ENCODE measurements at places on chromosomes 2 and 18. TPM values are rescaled to one million over a fixed set of nuclear protein-coding genes. Genes with fewer than 3 reads are reported as not detected.

- H3K27me3 ChIP-seq = no peaks in the 10 kb centered on the region
- peak overlapping the region; percentile 19 for H3K27ac ChIP-seq
- DNase-seq = peak; percentile 55
- no peak overlapping the region for H3K4me3 ChIP-seq
- no peaks in the 10 kb centered on the region for H3K4me1 ChIP-seq
Measured at GRCh38 chr2:75600461-75601011, 39.8 kb upstream of the EVA1A start.

DNA sequence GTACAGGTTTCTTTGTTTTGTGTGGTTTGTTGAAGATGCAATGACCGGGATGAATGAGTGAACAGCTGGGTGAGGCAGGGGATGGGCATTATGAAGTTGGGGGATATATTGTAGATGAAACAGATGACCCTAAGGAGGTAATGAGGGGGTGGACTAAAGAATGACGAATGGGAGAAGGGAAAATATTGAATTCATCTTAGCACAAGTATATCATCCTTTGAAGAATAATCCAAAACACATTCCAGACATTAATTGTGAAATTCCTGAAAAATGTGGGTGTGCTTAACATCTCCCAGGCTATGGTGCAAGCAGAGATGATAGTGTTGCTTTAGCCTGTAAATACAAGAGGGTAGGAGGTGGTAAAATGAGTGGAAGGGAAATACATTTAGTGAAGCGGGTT lies 5.8 kb downstream of the CRIM1 start:
- no peaks in the 10 kb centered on the region for H3K36me3 ChIP-seq
- H3K4me3 ChIP-seq = no peak overlapping the region
- H3K27me3 ChIP-seq = no peaks in the 10 kb centered on the region
- no peak overlapping the region for H3K27ac ChIP-seq
- no peak for DNase-seq

GRCh38 chr18:44342162-44342561 lies 338.5 kb upstream of the SETBP1 start:
- H3K27ac ChIP-seq = no peak overlapping the region
- no peaks in the 10 kb centered on the region for H3K4me1 ChIP-seq
- no peaks in the 10 kb centered on the region for H3K36me3 ChIP-seq
- DNase-seq = no peak
- H3K4me3 ChIP-seq = no peak overlapping the region

GRCh38 chr2:212360068-212360460 lies 178.5 kb downstream of the ERBB4 start:
- no peak for DNase-seq
- H3K27ac ChIP-seq = no peak overlapping the region
- H3K36me3 ChIP-seq = no peaks in the 10 kb centered on the region
- H3K4me1 ChIP-seq = no peaks in the 10 kb centered on the region
- no peaks in the 10 kb centered on the region for H3K27me3 ChIP-seq

DNA sequence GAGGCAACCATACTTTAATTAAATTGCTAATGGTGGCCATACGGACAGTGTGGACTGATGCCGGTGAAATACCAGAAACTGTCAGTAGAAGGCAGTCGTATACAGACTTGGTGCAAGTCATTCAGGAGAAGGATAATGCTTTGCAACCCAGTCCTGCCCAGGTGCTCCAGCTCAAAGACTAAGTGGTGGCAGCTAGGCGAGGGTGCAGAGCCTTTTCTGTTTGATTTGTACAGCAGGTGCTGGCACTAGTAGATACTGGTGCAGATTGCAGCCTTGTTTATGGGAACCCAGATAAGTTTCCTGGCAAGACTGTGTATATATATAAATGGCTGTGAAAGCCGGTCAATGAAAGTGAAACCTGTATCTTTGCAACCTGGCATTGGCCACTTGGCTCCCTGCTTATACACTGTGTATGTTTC lies 208.3 kb upstream of the SYT4 start:
- no peaks in the 10 kb centered on the region for H3K36me3 ChIP-seq
- H3K4me3 ChIP-seq = no peak overlapping the region

GRCh38 chr18:50836521-50836957 lies 16.7 kb upstream of the MRO start:
- no peak overlapping the region for H3K27ac ChIP-seq
- no peak overlapping the region for H3K4me3 ChIP-seq
- H3K36me3 ChIP-seq = no peaks in the 10 kb centered on the region
- peaks cover 10% of the 10 kb centered on the region for H3K4me1 ChIP-seq
- H3K27me3 ChIP-seq = no peaks in the 10 kb centered on the region

DNA sequence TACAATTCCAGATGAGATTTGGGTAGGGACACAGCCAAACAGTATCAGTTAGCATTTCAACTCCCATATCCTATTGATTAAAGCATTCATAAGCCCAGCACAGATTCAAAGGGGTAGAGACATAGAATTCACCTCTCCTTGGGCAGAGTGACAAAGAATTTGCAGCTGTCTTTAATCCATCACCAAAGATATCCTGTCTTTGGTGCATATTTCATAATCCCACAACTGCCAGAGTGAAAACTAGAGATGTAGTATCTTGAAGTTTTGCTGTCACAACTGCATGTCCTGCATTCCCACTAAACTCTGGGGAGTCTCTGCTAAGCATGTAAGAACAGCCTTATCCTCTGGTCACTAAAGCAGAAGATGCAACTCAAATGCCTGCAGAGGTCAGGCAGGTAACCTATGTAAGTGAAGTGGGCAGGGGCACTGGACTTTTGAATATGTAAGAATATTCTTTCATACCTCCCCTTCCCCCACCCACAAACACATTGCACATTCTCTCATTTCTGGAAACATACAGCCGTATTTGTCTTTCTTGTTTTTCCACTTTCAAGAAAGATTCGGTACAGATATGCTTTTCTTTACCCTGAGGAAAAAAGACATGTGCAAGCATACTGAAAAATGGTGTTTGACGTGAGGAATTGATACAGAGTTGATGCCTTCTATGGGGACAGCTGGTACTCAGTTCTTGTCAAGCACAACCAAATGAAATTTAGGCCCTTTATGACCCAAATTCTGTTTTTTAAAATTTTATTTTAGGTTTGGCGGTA lies 283.1 kb downstream of the SP3 start:
- DNase-seq = no peak
- H3K27me3 ChIP-seq = no peaks in the 10 kb centered on the region
- no peak overlapping the region for H3K27ac ChIP-seq
- no peak overlapping the region for H3K4me3 ChIP-seq

- H3K27ac ChIP-seq = no peak overlapping the region
- H3K27me3 ChIP-seq = no peaks in the 10 kb centered on the region
- H3K4me3 ChIP-seq = no peak overlapping the region
- DNase-seq = no peak
- H3K4me1 ChIP-seq = no peaks in the 10 kb centered on the region
Measured at GRCh38 chr18:67463829-67464228, 52.7 kb downstream of the DSEL start.

- no peak overlapping the region for H3K4me3 ChIP-seq
- no peaks in the 10 kb centered on the region for H3K4me1 ChIP-seq
- no peaks in the 10 kb centered on the region for H3K36me3 ChIP-seq
- no peak overlapping the region for H3K27ac ChIP-seq
Measured at GRCh38 chr18:75739682-75740081, 312.2 kb upstream of the SMIM21 start.

DNA sequence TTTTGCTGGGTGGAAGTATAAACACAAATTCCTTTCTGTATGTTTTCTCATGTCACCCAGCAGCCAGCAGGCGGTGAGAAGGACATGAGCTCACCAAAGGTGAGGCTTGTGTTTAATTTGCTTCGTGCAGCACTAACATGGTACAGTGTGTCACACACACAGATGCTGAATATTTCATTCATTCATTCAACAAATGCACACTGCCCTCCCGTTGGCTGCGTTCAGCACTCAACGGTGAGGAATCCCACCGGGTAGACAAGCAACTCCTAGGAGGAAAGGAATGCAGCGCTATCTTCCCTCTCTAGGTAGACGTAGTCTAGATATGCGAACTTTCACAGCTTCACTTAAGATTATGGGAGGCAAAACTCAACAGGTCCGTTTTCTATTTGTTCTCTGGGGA lies 85.1 kb downstream of the LONRF2 start:
- no peaks in the 10 kb centered on the region for H3K36me3 ChIP-seq
- H3K4me3 ChIP-seq = no peak overlapping the region
- DNase-seq = no peak

DNA sequence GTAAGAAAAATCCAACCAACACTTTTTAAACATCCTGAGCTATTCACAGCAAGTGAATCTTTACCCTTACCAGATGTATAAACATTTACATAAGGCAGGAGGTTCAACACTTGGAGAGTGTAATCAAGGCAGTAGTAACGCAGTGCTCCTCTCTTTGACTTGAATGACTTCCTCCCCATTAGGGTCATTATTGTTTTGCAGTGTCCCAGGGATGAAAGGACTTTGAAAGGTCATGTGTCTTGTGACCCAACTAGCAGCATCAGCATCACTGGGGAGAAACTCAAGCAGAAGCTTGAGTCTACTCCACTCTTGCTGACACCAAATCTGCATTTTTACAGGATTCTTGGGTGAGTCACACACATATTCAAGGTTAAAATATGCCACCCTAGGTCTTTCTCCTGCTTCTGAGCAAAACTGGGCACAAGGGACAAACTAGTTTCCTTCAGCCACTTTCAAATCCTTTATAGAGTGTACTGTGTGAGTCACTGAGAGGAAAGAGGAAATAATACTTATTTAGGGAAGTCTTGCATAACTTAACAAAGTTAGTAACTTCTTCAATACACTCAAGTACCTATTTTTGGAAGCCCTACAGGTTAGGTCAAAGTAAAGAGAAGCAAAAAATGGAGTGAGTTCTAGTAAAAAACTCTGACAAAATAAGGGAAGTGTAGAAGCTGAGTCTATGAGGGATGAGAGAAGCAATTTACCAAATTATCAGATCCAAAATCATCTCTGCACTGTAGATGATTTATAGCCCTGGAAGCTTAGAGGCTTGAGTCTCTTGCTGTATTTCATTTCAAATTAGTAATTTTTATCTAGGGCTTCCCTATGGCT lies 51.0 kb upstream of the EML4 start:
- no peak for DNase-seq
- peak overlapping the region; percentile 83 for H3K27ac ChIP-seq
- H3K36me3 ChIP-seq = no peaks in the 10 kb centered on the region
- no peaks in the 10 kb centered on the region for H3K27me3 ChIP-seq

DNA sequence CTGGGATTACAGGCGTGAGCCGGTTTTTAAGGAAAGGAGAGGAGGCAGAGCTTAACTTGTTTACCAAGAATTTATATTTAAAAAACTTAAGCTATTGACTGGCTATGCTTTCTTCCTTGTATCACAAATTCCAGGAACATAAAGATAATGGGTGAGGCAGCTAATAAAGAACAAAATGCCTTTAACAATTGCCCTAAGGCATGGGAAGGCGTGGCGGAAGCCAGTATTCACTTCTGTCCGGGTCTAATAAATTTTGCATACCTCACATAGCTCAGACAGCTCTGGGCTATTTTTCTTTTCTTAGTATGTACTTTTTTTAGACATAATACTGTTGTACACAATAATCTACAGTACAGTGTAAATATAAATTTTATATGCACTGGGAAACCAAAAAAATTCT lies 1.0 kb upstream of the LDAH start:
- DNase-seq = no peak
- H3K36me3 ChIP-seq = no peaks in the 10 kb centered on the region

DNA sequence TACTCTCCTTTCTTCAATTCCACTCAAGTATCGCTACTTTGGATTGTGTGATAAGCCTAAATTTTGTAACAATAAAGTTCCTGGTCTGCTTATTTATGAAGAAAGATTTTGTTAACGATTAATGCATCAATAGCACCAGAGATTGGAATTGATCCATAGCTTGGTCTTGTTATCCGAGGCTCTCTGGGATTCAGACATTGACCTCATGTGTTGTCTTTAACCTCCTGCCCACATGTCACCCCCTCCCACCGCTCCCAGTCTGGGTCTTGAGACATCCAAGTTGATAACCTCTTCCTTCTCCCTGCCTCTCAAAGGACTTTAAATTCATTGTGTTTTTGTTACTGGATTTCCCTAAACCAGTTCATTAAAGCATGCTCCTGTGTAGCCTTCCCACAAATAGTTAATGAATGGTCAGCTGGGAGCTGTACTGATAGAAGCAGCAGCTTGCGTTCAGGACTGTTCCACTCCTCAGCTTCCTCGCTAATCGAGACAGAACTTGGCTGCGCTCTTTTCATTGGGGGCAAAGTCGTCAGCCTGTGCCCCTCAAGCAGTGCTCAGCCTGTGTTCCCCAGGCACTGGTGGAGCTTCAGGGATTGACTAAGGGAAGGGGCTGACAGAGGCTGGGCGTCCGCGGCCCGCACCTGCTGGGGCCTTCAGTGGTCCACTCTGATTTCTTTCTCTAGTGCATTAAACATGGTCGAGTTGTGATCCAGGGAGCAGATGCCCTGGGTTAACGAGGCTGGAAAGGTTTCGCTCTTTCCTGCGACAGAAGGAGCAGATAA lies 18.9 kb downstream of the ASB1 start:
- no peaks in the 10 kb centered on the region for H3K27me3 ChIP-seq
- peaks cover 21% of the 10 kb centered on the region for H3K4me1 ChIP-seq
- no peak for DNase-seq
- H3K36me3 ChIP-seq = peaks cover 53% of the 10 kb centered on the region
- H3K27ac ChIP-seq = no peak overlapping the region

DNA sequence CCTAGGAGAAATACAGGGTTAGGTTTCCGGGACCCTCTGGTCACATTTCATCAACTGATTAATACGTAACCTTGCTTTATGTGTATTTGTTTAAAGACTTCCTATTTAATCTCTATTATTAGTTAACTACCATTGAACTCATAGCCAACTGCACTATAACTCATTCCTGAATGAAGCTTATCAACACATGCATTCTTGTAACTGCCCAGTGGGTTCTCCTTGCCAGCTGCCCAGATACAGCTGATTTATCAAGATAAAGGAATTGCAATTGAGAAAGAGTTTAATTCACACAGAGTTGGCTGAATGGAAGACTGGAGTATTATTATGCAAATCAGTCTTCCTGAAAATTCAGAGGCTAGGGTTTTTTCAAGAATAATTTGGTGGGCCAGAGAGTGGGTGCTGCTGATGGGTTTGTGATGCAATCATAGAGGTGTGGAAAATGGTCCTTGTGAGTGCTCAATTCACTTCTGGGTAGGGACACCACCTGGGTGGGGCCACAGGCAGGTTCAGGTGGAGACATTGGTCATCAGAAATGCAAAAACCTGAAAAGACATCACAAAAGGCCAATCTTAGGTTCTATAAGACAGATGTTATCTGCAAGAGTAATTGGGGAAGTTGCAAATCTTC lies 21.1 kb upstream of the NOSTRIN start:
- DNase-seq = no peak
- no peaks in the 10 kb centered on the region for H3K36me3 ChIP-seq
- H3K4me1 ChIP-seq = no peaks in the 10 kb centered on the region
- peak overlapping the region; percentile 45 for H3K27ac ChIP-seq
- H3K27me3 ChIP-seq = no peaks in the 10 kb centered on the region

Gene FHL2
- total RNA-seq = 2.4 TPM
